ENCODE measurements at places on chromosomes 16 and 17.

DNA sequence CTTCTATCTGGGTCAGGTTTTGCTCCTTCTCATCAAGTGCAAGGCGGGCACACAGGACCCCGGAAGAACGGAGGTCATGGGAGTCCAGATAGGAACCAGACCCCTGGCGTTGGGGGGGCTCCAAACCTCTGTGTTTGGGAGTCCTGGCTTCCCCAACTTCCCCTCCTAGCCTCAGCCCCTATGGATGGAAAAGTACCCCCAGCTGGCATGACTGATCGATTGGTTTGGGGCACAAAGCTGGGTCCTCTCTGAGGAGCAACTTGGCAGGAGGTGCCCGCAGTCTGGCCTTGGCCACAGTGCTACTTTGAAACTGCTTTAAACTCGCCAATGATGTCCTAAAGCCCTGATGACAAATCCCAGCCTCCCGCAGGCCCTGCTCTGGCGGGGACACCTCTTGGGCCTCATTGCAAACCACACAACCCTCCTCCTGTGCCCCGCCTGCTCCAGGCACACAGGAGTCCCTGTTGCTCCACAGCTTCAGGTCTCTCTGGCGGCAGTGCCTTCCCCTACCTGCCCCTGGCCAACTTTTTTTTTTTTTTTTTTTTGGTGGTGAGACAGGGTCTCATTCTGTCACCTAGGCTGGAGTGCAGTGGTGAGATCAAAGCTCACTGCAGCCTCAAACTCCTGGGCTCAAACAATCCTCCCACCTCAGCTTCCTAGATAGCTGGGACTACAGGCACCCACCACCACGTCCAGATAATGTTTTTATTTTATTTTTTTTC lies 38.0 kb upstream of the SNN start:
- no peak for DNase-seq

GRCh38 chr16:13959626-13960025 lies 39.7 kb downstream of the ERCC4 start:
- DNase-seq = no peak

GRCh38 chr17:48127371-48128051 lies 19.9 kb downstream of the SNX11 start:
- DNase-seq = no peak

- no peak for DNase-seq
These were observed 142.0 kb downstream of the SSH2 start for GRCh38 chr17:29787995-29788394.

- DNase-seq = no peak
These were observed 2.5 kb downstream of the GRIN2C start for GRCh38 chr17:74857191-74857590.

DNA sequence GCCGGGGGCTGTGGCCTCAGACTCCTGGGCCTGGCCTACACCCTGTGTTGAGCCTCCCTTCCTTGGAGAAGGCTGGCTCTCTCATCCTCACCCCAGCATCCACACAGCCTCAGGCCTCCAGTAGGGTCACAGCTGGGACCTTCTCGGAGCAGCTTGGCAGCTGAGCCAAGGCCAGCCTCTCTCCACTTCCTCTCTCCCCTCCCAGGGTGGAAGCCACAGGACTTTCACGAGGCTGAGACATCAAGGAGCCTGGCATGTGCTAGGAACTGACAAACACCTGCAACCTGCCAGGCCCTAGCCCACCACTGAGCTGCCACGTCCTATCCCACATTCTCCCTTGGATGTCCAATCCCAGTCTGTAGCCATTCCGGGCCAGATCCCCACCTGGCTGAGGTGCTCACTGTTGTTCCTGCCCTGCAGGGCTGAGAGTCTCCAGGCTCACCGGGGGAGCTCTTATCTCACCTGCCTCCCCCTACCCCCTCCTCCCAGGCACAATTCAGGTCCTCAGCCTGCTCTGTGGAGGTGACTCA lies 3.1 kb downstream of the MMP15 start:
- DNase-seq = no peak

DNA sequence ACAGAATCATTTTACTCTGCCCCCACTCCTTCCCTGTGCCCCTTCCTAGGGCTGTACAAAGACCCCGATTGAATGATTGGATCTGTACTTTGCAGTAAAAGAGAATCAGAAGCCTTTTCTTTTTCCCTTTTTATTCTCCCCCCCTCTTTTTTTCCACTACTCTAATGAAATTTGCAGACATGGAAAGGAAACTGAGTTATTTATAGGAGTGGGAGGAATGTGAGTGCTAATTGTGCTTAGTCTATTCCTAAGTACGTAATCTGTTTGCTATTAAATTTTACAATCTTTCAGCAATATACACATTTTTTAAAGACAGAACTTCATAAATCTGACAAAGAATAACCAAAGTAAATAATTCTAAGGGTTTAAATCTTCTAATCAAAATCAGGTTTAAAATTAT lies 314.3 kb downstream of the MAP2K6 start:
- no peak for DNase-seq

All from stimulated activated CD4-positive, alpha-beta T cell treated with anti-CD3 and anti-CD28 coated beads, Interleukin-1b, Interleukin-23, amount 100 ng/mL, for 1 hour (primary cell).